LoVo (cell line): ENCODE measurements at places on chromosomes 2 and 18.
A peak's percentile ranks its signal among the peaks of the same experiment; 100 is the strongest.

DNA sequence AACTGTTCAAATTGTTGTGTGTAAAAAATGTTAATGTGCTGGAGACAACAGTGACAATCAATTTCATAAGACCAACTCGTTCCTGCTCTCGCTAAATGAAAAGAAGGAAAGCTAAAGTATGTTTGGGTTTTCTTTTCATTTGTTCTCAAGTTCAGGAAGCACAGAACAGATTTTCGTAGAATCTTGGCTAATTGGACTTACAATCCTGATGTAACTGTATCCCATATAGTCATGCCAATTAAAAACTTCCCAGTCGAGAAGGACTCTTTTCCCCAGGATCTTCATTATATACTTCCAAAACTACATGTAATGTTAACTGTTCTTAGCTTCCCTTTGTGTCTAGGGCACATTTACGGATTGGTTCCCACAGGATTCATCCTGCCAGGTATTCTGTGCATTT is 135.4 kb upstream of the ITGB6 start:
- DNase-seq, result no peak

DNA sequence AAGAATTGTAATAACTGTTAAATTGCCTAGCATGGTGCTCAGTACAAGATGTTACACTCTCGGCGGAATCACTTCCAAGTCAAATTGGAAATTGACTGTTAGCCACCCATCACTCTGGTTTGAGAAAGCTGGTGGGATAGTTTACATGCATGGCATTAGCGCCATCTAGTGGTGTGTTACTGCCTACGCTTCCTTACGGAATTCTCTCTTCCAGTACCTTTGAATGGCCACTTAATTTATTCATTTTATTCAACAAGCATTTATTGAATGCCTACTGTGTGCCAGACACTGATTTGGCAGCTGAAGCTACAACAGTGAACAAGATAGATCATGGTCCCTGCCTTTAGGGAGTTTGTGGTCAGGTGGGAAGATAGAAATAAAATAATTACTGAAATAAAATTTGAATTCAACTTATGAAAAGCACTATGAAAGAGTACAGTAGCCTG is 171.2 kb downstream of the TMEM247 start:
- DNase-seq, result peak; percentile 87

DNA sequence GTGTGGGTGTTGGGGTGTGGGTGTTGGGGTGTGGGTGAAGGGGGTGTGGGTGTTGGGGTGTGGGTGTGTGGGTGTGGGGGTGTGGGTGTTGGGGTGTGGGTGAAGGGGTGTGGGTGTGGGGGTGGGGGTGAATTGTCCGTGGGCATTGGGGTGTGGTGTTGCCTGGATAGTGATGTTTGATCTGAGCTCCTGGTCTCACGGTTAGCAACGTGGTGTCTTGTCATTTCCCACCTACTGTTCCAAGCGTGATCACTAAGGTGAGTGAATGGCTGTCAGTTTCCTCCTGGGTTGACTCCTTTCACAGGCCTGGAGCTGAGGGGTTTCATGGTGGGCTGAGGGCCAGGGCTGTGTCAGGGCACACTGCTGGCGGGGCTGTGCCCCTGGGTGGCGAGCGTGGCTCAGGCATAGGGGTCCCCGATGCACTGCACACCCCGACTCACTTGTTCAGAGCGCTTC is 27.2 kb downstream of the RTP5 start:
- no peak for DNase-seq

DNA sequence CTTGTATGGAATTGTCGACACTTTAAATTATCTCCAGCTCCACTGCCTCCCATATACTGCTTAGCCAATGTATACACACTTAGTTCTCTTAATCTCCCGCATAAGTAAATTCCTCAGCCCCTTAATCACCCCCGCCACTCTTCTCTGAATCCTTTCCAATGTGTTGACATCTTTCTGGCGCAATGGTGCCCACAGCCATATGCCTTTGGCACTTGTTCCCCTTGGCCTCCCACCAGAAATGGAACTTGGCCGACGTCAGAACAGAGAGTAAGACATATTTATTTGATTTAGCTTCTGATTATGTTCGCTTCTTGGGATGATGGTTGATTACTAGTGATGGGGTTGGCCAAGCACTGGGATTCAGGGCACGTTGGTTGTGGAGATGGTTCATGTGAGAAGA is 1089.3 kb upstream of the CELF4 start:
- DNase-seq, result no peak

- no peak for DNase-seq
Observed at GRCh38 chr2:119408221-119408619, 23.4 kb upstream of the TMEM37 start.

GRCh38 chr2:165778187-165778556 is 15.9 kb downstream of the GALNT3 start:
- no peak for DNase-seq

DNA sequence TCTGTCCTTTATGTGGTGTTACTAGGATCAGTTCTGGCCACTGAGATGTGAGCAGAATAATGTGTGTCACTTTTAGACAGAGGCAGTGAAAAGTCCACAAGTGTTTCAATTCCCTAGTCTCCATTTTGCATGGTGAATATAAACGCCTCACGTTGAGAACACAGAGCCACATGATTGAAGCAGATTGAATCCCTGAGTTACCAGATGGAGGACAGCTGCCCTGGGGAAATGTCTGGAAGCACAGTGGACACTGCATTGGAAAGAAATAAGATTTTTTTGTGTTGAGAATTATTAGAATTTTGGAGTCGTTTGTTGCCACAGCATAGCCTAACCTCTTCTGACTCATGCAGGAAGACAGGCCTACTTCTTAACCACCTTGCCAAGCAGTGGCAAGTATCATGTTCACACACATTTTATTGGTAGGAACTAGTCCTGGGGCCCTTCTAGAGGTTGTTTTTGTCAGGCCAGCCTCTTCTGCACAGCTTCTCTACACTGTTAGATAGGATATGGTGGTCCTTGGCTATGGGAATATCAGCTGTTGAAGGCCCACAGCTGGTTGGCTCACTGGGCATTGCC is 188.6 kb downstream of the TMEM182 start:
- no peak for DNase-seq

DNA sequence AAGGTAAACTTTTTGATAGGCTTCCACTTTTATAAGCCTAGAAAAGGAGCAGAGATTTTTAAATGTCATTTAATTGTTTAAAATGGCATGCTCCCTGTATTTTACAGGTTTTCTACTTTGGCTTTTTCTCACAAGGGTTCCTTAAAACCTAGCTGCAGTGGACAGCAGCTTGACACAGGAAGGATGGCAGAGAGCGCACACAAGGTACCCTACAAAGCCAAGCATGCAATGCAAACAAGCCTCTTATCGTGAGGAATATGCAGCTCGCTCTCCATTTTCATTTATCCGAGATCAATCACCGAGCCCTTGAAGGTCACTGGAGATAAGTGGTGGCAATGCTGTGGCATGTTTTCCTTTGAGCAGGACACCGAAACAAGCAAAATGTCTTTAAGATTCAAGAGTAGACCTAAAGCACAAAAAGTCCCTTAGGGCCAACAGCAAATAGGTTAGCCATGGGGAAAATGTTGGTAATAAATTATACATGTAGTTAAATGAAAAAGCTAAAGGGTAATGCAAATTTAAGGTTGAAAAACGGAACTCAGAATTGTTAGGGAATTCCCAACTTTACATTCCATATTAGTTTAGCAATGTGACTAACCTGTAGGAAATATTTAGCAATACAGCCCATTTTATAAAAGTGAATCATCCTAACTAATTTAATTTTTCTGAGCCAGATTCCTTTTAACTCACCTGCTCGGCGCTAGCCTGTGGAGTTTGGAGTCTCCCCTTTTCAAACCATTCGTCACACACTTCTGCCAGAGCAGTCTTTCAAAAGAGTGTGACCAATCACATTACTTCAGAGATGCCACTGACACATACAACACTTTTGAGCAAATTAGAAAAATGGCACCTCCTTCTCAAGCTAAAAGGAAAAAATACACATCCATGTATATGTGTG is 337.9 kb upstream of the PKDCC start:
- no peak for DNase-seq

DNA sequence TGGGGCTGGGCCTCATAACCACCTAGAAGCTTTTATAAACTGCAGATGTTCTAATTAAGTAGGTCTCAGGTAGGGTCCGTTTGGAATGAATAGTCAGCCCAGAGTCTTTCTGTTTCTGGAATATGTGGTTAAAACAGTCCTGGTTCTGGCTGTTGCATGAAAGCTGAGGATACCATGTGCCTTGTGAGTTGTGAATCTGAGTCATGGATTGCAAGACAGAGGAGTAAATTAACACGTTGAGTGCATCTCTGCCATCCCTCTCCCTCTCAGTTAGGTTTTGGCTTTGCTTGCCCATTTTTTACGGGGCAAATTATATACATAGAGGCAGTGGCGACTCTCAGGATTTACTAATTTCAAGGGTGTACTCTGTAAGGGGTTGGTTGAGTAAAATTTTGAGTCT is 59.1 kb downstream of the NCK2 start:
- no peak for DNase-seq

- no peak for DNase-seq
Observed at GRCh38 chr2:177900082-177900481, 172.5 kb downstream of the PDE11A start.

DNA sequence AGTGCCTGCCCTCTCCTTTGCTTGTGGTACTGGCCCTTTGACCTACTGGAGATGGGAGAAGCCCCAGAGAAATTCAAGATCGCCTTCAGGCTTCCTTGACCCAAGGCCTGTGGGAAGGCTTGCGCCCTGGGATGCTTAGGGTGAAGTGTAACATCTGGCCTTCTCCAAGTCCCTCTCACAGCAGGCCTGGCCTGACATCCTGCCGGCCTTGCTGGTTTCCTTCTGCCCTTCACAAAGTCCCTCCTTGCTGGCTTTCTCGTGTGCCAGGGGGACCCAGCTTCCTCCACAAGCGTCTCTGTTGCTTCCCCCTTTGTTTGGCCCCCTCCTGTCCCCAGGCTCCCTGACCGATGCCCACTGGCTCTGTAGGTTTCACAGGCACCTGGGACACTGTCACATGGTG is 26.4 kb downstream of the TCF7L1 start:
- DNase-seq, result no peak
